Activated naive CD4-positive, alpha-beta T cell treated with anti-CD3 and anti-CD28 coated beads for 36 hours (primary cell): ENCODE measurements at places on chromosomes 16 and 17.

GRCh38 chr16:86771506-86772460 is 193.4 kb downstream of the FOXL1 start:
- DNase-seq, result no peak

- DNase-seq, result no peak
Measured at GRCh38 chr16:65235339-65236177, 113.7 kb upstream of the CDH11 start.

DNA sequence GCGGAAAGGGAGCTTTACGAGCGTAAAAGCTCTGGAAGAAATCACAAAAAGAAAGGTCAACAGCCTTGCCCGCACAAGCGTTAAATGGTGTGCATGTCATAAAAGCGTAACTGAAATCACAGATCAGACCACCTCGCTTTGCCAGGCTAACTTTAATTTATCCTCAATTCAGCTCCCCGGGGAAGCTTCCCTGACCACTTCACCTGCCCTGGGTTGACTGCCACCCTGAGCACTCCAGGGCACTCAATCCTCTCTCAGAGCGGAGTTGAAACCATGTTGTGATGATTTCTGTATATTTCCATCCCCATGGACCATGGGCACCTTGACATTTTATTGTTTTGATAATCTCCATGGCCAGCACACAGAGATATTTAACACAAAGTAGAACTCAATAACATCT is 16.1 kb upstream of the NAGS start:
- no peak for DNase-seq

- no peak for DNase-seq
Measured at GRCh38 chr16:66911112-66911511, 7.6 kb downstream of the CDH16 start.

GRCh38 chr16:78099271-78100111 is at the start of gene WWOX:
Gene WWOX (plus strand): TSS chr16:78099654.
- DNase-seq, result peak; percentile 95

DNA sequence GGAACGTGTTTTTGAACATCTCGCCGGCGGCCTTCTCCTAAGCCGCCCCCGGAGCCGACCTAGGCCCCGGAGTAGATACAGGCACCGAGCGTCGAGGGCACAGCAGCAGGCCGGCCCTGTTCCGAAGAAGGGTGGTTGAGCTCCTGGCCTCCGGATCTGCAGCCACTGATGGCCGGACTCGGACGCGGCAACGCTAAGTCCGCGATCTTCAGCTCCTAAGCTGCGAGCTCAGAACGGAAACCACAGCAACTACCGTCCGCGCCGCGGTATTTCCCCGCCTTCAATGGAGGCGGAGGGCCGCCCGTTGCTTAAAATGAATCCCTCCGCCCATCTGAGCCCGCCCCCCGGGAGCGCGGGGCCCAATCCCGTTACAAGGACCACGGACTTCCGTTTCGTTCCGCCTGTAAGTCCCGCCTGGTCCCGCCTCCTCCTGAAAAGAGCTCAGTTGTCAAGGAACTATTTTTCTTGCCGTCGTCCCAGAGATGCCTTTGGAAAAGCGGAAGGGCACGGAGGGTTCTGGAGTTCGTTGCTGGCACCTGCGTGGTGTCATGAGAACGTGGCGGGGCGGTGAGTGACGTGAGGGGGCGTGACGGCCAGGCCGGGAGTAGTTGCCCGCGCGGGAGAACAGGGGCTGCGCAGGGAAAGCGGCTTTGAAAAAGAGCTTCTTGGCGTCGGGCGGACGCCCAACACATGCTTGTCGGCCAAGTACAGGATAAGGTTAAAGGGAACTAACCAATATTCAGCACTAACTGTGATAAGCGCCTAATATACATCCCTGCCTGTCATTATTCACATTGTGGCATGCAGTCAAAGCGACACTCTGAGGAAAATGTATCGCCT is at the start of gene CFAP20:
Gene CFAP20, minus strand, starts transcription at position 285 of the 840 bp plus-strand sequence. Its CDS starts 266 bp downstream, at position 19.
- DNase-seq, result peak; percentile 98

DNA sequence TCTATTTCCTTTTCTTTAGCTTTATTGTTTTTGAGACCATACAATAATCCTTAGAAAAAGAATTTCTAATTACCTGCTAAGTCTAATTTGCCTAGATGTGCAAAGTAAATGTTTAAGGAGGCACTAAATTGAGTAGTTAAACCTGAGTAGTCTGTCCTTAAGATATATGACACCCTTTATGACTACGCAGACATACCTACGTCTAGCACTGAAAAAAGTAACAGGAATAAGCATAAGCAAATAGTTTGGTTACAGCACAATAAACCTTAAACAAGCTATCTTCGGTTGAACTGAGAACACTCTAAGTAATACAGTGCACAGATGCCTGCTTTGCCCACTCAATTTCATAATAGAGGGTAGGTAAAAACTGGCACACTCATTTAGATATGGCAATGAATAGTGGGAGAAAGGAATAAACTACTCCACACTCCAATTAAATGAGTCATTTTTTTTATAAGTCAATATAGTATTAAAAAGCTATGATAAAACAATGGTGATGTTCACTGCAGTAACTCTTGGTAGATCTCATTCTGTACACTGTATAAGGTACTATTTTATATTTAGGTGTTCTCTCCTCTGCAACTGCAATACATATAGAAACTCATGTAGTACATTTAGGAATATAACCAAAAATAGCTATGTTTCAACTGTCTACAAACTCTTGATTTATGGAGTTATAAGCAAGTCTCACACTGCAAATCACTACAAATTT is 19.7 kb upstream of the INTS2 start:
- DNase-seq, result no peak

DNA sequence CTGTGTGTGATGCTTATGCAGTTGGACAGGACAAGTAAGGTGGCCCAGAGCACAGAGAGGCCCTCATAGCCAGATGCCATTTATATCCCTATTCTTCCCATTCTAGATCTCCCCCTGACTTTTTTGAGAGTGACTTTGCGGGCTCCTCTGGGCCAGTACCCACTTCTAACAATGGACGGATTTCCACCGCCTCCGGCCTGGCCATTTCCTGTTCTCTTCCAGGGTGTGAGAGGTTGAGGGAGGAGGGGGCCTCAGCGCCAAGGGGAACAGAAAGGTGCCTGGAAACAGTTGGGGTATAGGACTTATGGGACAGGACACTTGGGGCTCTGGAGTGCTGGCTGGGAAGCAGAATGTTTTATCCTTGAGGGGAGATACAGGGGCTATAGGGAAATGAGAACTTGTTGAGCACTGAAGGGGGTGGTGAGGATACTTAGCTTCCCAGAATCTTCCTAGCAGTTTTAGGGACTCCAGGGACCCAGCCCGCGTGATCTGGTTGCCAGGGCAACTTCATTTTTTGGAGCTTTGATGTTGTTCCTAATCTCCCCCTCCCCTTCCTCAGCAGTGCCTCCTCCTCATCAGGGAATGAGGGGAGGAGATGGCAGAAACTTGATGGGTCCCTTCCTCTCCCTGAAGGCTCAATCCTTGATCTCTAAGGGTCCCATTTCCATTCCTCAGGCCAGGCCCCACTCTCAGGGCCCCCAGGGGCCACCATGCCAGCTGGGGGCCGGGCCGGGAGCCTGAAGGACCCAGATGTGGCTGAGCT is 3.6 kb downstream of the TAOK2 start:
- no peak for DNase-seq

- no peak for DNase-seq
Measured at GRCh38 chr17:48244814-48245213, 137.2 kb downstream of the SNX11 start.

- no peak for DNase-seq
Measured at GRCh38 chr16:71540-72401, 660 bp downstream of the RHBDF1 start.

GRCh38 chr17:34584805-34585416 is 5.5 kb downstream of the TMEM132E start:
- no peak for DNase-seq

DNA sequence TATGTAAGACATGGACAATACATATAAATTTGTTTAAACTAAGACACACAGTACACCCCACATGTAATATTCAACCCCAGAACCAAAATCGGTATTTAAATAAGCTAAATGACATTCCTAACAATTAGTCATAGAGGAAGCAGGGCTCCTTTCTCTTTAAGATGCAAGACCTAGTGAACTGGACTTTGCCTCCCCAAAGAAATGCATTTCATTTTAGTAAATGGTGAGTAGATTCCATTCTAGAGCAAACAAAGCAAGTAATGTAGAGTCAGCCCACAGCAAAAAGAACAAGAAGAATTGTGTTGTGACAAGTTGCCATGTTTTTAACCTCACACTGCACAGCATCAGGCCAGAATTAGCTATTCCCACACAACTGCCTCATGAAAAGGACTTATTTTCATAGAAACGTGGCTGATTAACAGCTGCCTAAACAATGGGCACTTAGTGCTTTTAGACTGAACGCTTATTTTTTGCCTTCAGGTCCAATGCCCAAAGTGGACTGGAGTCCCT is 14.4 kb downstream of the DNAJC7 start:
- DNase-seq, result no peak

- peak; percentile 5 for DNase-seq
Measured at GRCh38 chr16:47928008-47928407, 227.8 kb downstream of the ABCC12 start.

DNA sequence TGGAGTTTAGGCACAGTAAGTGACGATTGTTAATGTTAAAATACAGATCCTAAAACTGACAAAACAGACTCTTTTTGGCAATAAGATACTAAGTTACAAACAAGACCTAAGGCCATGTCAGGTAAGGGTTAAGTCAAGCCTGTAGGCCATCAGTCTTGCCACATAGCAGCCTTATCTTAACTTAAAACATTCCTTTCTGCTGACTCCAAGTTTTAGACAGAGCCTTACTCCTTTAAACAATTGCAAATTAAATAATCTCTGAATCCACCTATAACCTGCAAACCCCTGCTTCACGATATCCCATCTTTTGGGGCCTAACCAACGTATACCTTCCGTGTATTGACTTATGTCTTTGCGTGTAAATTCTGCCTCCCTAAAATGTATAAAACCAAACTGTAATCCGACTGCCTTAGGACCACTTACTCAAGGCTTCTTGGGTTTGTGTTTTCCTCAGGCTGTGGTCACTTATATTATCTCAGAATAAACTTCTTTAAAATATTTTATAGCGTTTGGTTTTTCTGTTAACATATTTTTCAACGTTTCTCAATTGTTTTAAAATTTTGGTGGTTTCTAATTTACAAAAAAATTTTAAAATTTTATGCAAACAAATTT is 64.4 kb downstream of the EFCAB5 start:
- DNase-seq, result no peak

DNA sequence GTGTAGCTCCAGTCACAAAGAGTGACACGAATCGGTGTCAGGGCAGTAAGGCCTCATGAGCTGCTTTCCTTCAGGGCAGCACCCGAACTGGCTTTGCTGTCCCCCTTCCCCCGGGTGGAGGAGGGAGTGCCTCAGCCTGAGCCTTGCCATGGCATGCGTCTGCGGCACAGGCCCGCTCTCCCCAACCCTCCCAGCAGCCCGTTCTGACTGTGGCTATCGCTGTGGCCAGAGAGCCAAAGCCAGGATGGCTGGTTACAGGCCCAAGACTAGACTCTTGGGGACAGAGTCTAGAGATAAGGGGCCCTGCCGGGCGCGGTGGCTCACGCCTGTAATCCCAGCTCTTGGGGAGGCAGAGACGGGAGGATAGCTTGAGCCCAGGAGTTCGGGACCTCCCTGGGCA is 25.9 kb downstream of the CLUH start:
- no peak for DNase-seq

- DNase-seq, result no peak
Measured at GRCh38 chr16:16001596-16002255, 52.3 kb downstream of the ABCC1 start.

- no peak for DNase-seq
Measured at GRCh38 chr17:81556175-81556691, 4.1 kb upstream of the FAAP100 start.

DNA sequence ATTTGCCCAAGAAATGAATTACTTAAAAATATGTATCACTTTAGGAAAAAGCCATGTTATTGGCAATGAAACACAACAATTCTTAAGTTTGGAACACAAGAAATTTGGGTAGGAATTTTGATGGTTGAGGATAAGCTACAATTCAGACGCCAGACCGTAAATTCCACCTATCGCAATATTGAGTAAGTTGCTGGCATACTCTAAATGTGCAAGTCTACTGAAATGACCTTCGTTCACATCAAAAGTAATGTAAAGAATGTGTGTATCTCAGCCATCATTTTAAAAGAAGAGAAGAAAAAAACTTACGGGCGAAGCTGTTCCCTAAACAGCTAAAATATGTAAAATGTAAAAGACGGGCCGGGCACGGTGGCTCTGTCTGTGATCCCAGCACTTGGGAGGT is 33.4 kb downstream of the UBE2G1 start:
- DNase-seq, result no peak

- no peak for DNase-seq
Measured at GRCh38 chr16:24188021-24188542, 68.1 kb upstream of the CACNG3 start.

DNA sequence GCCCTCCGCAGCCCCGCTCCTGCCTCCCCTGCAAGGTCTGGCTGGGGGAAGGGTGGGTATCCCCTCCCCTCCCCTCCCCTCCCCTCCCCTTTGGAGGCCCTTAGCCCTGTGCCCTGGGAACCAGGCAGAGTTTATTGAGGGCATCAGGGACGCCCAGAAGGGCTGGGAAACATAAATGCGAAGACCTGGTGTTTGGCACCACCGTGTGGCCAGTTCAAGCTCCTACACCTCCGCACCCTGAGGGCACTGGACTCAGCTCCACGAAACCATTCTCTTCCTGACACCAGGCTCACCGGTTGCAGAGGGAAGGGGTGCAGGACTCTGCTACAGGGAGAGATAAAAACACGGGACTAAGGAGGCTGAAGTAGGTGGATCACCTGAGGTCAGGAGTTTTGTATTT is 1.0 kb upstream of the AIPL1 start:
- DNase-seq, result peak; percentile 66

DNA sequence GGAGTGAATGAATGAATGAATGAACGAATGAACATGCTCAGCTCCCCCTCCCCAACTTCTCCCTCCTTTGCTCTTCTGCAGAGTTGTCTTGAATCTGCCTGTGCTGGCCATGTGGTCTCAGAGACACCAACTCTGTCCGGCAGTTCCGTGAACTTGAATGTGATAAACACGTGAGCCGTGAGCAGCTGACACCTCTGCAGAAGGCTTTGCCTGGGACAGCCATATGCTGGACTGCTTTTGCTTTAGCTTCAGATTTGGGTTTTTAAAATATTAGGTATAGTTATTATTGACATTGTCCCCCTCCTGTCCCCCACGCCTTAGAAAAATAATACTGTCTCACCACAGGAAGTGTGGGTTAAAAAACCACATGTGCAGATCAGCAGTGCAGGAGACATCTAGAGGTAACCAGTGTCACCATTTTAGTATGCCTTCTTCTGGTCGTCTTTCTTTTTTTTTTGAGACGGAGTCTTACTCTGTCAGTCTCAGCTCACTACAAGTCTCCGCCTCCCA is 83.8 kb downstream of the ABCC1 start:
- peak; percentile 14 for DNase-seq

GRCh38 chr16:12099451-12100123 is 123.1 kb downstream of the SNX29 start:
- DNase-seq, result no peak
